Mucosa of gallbladder (tissue), 1 donor: ENCODE measurements at places on chromosomes 3 and 15. TPM values are rescaled to one million over a fixed set of nuclear protein-coding genes. Genes with fewer than 3 reads are reported as not detected.

The RTP3 gene
- not detected for total RNA-seq

The LTK gene
- 2.5 TPM for total RNA-seq

The ITIH3 gene
- total RNA-seq = 2.0 TPM

The ISL2 gene
- total RNA-seq = 0.86 TPM

The DNAJA4 gene
- total RNA-seq = 36.9 TPM

The FGF12 gene
- 1.4 TPM for total RNA-seq

The C3orf49 gene
- total RNA-seq = not detected
